ENCODE measurements at places on chromosomes 4 and X. TPM values are rescaled to one million over a fixed set of nuclear protein-coding genes. Genes with fewer than 3 reads are reported as not detected.

DNA sequence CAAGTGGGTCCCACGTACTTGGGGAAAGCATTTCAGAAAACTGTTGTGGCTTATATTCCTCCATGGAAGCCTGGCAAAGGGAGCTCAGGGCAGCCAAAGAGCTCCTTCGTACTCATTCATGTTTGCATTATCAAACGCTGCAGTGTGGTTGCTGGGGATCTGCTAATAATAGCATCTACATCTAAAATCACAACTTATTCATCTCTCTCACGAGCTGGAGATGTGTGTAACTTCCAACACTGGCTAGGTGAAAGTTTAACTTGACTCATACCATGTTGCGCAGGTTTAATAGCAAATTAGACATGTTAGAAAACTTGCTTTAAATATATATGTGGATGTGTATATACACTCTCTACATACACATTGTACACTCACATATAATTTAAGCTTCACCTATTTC, 415.1 kb downstream of the AFF2 start:
- DNase-seq, result no peak

DNA sequence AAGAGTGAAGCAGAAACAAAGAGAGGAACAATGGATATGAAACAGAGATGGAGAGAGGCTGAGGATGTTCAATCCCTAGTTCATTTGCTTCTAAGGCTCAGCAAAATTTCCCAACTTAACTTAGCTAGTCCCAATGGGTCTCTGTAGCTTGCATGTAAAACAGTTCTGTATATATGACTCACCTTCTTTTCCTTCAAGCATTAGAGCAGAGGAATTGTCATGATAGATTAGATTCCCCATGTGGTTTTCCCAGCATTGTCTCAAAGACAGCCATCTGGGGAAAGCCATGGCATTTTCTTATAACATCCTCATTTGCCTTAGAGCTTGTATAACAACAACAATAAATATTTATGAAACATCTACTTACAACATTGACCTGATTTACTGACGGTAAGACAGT, 93.9 kb upstream of the GATB start:
- no peak for DNase-seq

GRCh38 chrX:78104447-78105176, 564 bp downstream of the PGK1 start:
- DNase-seq, result peak; percentile 27

DNA sequence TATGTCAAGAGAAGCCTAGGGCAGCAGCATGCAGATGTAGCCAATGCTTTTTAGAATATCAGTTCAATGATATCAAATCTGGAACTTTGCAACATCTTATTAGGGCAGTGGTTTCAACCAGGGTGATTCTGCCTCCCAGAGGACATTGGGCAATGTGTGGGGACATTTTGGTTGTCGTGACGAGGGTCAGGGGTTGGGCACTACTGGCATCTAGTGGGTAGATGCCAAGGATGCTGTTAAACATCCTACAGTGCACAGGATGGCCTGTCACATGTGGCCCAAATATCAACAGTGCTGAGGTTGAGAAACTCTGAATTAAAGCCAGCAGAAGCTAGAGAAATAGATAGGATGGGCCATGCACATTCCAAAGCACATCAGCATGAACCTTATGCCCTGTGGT, 152.3 kb downstream of the AMELX start:
- DNase-seq, result no peak

DNA sequence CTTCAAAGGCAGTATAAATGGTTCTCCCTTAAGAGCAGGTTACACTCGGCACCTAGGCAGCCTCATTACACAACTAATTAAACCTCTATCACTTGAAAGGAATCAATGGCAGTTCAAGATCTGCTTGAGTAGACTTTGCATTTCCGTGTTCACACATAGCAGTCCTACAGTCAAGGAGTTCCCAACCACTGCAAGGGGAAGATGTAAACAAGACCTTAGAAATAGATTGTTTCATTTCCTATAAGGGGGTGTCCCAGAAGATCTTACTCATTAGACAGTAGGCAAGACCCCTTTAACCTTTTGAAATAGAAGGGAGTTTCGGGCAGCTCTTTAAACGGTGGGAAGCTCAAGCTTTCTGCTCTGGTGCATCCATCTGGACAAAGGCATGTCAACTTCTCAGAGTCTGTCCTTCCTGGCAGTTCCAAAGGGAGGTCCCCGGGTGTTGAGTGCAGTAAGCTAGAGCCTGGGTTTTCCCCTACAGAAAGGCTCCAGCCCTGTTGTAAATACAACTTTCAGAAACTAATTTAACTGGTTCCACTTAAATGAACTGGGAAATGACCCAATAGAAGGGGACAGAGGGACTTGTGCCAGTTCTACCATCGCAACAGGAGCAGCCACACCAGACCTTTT, 150.8 kb downstream of the RBMX2 start:
- no peak for DNase-seq

- no peak for DNase-seq
Measured at GRCh38 chr4:65250916-65251315, 419.4 kb downstream of the EPHA5 start.

DNA sequence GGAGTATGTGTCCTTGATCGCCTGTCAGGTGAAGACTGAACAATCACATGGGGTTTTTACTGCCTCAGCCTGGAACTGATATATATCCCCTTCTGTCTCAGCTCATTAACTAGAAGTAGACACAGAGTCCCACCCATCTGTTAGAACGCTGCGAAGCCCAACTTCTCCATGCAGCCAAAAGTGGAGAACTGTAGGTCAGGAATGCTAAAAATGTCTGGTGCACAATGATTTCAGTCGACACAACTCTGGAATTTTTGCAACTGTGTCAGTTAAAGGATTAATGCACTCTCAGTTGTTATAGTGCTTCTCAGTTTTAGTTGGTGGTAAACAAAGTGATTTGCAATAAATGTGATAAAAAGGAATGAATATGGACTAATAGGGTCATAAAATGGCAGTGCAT, 287.2 kb downstream of the INPP4B start:
- DNase-seq, result no peak

GRCh38 chr4:144342949-144343760, 202.6 kb upstream of the GYPA start:
- DNase-seq, result no peak

DNA sequence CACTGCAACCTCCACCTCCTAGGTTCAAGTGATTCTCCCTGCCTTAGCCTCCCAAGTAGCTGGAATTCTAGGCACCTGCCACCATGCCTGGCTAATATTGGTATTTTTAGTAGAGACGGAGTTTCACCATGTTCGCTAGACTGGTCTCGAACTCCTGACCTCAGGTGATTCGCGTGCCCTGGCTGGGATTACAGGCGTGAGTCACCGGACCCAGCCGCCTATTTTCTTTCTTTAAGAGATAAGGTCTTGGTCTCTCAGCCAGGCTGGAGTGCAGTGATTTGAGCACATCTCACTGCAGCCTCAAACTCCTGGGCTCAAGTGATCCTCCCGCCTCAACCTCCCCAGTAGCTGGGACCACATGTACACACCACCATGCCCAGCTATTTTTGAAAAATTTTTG, 166.5 kb downstream of the DHRSX start:
- no peak for DNase-seq

DNA sequence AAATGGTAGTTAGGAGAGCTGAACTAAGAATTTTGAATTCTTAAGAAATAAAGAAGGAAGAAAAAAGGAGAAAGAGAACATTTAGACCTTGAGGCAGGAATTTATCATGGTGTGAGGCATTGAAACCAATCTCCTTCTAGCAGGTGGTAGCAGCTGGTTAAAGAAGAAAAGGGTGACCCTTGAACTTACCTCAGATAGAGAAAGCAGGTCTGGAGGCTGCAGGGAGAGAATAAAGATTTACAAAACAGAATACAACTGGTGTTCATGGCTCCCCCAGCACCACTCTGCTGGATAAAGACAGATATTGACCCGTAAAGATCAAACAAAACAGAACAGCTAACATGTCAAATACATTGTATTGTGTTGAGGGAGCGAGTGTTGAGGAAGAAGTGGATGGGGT, 56.0 kb downstream of the NCAPG start:
- DNase-seq, result no peak

- no peak for DNase-seq
Measured at GRCh38 chrX:124194199-124194598, 138.3 kb upstream of the TEX13D start.

GRCh38 chr4:175418516-175418915, 393.5 kb downstream of the GPM6A start:
- no peak for DNase-seq

GRCh38 chr4:174948826-174949225, 30.7 kb downstream of the ADAM29 start:
- DNase-seq, result no peak

GRCh38 chrX:29834764-29835163, 380.6 kb upstream of the MAGEB2 start:
- no peak for DNase-seq

- DNase-seq, result no peak
Measured at GRCh38 chrX:129981200-129981553, 1.3 kb upstream of the BCORL1 start.

DNA sequence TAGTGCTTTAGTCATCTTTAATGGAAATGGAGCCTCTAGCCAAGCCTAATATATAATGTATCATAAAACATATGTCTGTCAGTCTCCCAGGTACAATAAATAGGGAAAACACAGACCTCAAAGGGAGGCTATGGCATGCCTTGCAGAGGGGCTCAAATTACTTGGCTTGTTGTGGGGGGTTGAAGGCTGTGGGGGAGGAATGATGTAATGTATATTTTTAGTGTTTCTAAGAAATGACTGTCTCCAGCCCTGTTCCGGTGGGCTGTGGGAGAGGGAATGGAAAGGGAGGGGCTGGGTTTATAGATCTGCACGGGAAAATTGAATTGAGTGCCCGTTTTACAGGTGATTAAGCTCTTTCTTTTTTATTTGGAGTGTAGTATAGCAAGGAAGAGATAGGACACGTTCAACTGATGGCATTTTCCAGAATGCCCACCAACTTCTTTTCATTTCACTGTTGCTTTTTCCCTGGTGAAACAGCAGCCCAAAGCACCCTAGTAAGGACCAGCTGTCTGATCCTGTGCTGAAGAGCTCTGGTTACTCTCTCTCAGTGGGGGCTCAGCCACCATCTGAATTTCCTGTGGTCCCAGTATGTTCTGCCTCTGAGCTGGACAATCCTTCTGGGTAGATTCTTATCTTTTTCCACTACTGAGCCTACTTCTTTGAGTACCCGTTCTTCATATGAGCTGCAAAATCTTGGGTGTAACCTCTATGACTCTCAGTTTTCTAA, 220.7 kb upstream of the CASK start:
- DNase-seq, result no peak

- DNase-seq, result no peak
Measured at GRCh38 chr4:107183155-107183774, 147.2 kb upstream of the DKK2 start.

DNA sequence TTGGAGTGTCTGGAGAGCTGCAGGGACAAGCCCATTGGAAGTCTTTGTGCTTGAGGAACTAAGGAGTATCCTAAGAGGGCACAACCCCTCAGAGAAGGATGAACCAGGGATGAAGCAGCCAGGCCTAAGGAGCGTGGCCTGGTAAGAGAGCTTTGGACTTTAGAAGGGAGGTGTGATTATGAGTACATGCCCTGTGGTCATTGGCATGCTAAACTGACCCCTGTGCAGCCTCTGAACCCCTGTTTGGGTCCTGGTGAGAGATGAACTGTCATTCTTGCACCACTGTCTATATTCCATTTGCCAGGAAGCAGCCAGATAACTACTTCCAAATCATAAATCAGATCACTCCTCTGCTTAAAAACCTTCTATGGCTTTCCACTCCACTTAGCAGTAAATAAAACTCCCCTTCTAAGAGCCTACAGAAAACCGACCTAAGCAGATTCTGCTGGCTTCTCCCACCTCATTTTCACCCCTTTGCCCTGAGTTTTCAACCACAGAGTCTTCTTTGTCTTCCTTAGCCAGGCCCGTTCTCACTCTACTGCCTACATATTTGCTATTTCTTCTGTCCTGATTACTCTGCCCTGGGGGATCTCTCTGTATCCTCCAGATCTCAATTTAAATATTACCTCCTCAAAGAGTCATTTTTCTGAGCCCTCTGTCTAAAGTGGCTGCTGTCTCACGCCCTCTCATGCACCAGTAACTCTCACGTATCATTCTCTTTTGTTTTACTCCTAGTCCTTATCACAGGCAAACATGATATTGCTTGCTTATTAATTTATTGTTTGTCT, 56.7 kb downstream of the MID1IP1 start:
- DNase-seq, result no peak

GRCh38 chr4:140150886-140151698, 2.9 kb downstream of the MAML3 start:
- peak; percentile 93 for DNase-seq

GRCh38 chr4:170805352-170805751, 715.6 kb upstream of the AADAT start:
- no peak for DNase-seq

DNA sequence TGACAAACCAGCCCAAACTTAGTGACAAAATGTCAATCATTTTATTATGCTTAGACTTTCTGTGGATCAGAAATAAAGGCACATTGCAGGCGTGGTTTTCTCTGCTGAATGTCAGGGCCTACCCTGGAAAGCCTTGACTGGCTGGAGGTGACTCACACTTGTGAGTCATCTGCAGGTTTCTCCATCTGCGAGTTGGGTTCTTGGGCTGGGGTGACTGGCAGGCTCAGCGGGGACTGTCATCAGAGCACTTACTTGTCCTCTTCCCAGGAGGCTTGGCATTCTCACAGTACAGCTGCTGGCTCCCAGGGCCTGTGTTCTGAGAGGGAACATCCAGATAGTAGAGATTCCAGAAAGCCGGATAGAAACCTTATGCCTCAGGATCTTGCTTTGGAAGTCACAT, 153.8 kb upstream of the AGA start:
- no peak for DNase-seq

DNA sequence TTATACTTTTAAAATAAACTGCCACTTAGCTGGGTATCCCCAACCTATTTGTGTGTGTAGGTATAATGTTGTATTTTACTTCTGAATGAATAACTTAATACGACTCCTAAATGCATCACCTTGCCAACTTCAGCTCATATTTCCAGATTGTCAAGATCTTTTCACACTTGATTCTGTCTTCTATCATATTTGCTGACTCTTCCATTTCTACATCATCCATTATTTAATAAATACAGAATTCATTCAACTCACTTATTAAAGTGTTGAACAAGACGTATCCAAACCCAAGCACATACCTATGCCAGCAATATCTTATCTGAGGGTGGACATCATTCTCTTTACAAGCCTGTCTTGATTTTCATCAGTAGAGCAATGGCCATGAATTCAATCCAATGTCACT, 91.2 kb upstream of the FAM47C start:
- DNase-seq, result no peak

GRCh38 chr4:110799211-110799610, 176.3 kb upstream of the PITX2 start:
- no peak for DNase-seq

The HADH gene
- 32.0 TPM for total RNA-seq

The CCNB3 gene
- 0.09 TPM for total RNA-seq

The NUP62CL gene
- total RNA-seq, result not detected

The SLITRK2 gene
- total RNA-seq, result 0.59 TPM

The TRO gene
- total RNA-seq, result 32.6 TPM

The PIR gene
- 2.9 TPM for total RNA-seq

The PRR27 gene
- total RNA-seq, result not detected

The CFAP99 gene
- not detected for total RNA-seq

The CSAG3 gene
- not detected for total RNA-seq

The C4orf36 gene
- not detected for total RNA-seq

The MXRA5 gene
- total RNA-seq, result 79.9 TPM

The ATP8A1 gene
- total RNA-seq, result 21.3 TPM
